ENCODE measurements at places on chromosomes 6 and 20.

DNA sequence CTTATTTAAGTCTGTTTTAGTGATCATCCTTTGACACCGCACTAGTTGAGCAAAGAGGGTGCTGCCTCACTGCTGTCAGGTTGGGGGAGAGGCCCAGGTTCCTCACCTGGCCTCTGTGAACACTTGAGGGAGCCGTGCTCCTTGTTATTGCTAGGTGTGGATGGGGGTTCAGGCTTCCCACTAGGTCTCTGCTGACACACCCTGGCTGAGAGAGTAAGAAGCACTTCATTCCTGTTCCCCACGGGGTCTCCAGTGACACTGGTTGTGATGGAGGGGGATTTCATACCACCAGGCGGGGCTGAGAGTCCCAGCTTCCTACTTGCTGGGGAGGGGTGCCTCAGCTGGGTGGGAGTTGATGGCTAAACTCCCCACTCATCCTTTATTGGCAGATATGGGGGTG lies 11.1 kb upstream of the NOTCH4 start:
- no peak for DNase-seq

- DNase-seq: no peak
Observed at GRCh38 chr6:74249658-74250057, 553.7 kb downstream of the CD109 start.

DNA sequence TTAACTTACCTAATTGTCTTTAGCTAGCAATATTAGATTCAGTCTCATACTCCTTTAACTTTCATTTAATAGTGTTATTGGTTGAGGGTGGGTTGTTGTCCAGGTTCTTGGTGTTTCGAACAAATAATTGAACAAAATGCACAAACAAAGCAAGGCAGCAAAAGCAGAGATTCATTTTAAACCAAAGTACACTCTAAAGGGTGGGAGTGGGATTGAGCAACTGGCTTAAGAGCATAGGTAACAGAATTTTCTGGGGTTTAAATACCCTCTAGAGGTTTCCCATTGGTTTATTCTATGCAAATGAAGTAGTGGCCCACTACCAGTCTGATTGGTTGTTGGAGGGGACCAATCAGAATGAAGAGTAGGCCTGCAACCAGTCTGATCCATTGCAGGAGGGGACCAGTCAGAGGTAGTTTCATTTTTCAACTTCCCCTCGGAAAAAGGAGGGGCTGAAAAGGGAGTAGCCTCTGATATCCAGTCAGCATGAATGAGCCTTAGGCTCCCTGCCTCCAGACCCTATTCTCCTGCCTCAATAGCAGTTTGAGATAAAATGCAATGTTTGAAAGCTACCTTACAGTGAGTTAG lies 26.3 kb upstream of the RAB23 start:
- no peak for DNase-seq

DNA sequence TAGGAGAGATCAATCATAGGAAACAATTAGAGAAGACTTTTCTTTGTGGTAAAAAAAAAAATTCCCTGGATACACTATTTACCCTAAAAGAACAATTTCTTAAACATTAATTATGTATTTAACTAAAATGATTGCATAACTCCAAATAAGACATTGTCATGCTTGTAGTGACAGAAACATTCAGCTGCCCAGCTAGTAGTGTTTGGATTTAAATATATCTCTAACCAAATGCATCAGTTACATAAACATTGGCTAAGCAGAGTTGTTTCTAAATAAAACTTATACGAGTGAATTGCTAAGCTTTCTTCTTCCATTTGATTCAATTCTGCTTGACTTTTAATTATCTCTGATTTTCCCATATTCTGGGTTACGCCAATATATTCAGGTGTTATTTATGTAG lies 23.7 kb downstream of the MLIP start:
- no peak for DNase-seq

DNA sequence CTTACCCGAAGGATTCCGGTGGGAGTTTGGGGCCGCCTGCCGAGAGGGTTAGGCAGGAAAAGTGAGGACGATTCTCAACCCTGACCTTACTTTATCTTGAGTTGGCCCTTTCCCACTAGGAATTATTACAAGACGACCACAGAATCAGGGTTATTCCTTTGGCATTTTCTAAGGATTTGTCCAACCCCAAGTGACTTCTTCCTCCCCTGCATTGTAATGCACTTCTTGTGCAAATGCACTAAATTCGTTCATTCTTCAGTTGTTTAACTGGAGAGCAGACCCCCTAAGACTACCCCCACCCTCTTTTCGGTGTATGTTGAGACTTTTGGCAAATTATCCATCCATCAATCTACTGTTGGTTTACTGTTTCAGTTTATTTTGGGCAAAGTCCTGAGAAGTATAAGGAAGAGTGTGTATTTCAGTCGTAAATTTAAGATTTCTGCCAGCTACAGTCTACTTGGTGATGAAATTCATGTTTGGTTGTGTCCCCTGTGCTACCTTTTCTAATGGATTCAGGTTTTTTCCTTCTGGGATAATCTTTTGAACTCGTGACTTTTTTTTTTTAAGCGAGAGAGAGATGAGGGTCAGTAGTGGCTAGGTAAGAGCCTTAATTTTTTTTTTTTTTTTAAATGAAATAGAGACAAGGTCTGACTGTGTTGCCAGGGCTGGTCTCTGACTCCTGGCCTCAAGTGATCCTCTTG lies 611 bp upstream of the TMEM217 start:
- DNase-seq: no peak

- DNase-seq: no peak
Observed at GRCh38 chr6:50030350-50030749, 8.6 kb upstream of the DEFB110 start.

Data from SIG-M5 (cell line).